ENCODE measurements at places on chromosomes 2 and 18.

DNA sequence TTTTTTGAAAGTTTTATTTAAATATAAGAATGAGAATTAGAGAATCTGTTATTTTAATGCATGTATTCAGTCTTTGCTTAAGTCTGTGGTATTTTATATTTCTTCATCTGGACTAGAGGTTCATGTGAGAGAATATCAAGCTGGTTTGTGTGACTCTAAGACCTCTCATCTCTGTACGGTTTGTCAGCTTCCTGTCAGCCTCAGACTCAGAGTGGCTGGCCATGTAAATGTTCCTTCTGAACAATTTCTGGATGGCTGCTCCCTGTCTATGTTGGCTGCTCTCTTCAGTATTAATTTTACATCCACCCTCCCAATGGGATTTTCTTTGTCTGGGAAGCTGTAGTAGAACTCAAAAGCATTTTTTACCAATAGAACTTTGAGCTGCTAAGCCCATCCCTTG, 225.3 kb upstream of the THUMPD2 start:
- no peak overlapping the region for H3K4me3 ChIP-seq
- H3K4me1 ChIP-seq = no peaks in the 10 kb centered on the region
- no peaks in the 10 kb centered on the region for H3K27me3 ChIP-seq
- no peak overlapping the region for H3K27ac ChIP-seq

DNA sequence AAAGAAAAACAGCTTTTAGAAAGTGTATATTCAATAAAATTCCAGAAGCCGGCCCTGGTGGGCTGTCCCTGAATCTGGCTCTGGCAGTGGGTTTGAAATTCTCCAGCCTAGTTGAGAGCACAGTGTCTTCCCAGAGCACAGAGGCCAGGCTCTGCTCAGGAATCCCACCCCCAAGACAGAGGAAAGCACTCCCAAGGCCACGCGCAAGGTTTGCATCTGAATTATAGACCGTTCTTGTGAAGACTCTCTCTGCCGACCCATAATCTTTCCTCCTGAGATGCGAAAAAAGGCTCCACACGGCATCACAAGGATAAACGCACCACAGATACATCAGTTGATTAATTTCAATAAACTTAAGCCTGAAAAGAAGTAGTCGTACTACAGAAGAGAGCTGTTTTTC, 342.2 kb downstream of the CMPK2 start:
- H3K4me1 ChIP-seq = no peaks in the 10 kb centered on the region
- no peak for DNase-seq
- H3K27ac ChIP-seq = no peak overlapping the region

- no peak overlapping the region for H3K4me3 ChIP-seq
- peaks cover 30% of the 10 kb centered on the region for H3K4me1 ChIP-seq
- peak overlapping the region; percentile 81 for H3K27ac ChIP-seq
- no peak for DNase-seq
- no peaks in the 10 kb centered on the region for H3K27me3 ChIP-seq
- H3K36me3 ChIP-seq = no peaks in the 10 kb centered on the region
Observed at GRCh38 chr2:46874236-46874929, 41.2 kb downstream of the MCFD2 start.

DNA sequence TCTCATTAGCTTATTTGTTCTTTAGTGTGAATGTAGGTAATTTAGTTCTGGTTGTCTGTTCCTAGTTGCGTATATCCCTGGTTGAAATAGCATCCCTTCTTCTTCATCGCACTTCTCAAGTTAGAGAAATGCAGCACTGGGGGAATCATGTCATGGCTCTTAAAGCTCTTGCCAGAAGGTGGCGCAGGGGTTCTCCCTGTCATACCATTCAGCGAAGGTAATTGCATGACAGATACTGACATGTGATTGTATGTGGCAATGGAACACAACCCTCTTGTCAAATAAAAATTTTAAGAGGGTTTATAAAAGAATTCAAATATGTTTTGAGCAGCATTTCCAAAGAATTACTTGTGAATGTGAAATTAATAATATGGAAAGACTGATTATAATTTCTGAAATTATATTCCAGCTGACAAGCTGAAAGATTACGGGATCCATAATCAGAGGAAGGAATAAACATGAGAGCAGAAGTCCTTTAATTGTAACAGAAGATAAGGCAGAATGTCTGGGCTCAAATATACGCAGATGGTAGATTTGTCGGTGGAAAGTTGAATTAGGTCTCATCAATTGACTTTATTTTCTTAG, 411.7 kb downstream of the DSEL start:
- H3K27ac ChIP-seq = no peak overlapping the region
- no peaks in the 10 kb centered on the region for H3K4me1 ChIP-seq
- no peak overlapping the region for H3K4me3 ChIP-seq
- no peaks in the 10 kb centered on the region for H3K36me3 ChIP-seq
- no peak for DNase-seq

GRCh38 chr2:70921839-70922234, 13.9 kb upstream of the ATP6V1B1 start:
- no peaks in the 10 kb centered on the region for H3K4me1 ChIP-seq
- H3K36me3 ChIP-seq = no peaks in the 10 kb centered on the region
- no peaks in the 10 kb centered on the region for H3K27me3 ChIP-seq
- DNase-seq = no peak

DNA sequence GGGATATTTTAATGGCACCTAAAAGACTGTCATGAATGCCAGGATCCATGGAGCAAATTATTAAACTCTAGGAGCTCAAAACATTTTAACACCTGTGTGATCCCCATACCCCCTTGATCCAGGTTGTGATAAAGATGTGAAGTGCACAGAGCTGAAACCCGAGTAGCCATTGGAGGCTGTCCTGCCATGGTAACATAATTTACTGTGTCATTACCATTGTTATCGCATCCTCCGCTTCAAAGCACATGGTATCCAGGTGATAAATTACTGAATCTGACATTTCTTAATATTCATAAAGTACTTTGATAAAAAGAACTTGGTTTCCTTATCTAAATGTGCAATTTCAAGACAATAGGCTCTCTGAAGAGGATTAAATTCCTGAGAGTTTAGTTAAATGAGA, 109.3 kb downstream of the CHST9 start:
- H3K36me3 ChIP-seq = no peaks in the 10 kb centered on the region
- H3K27me3 ChIP-seq = no peaks in the 10 kb centered on the region
- no peak for DNase-seq
- no peaks in the 10 kb centered on the region for H3K4me1 ChIP-seq
- no peak overlapping the region for H3K4me3 ChIP-seq
